ENCODE measurements at places on chromosomes 5 and 9.
A peak's percentile ranks its signal among the peaks of the same experiment; 100 is the strongest.

DNA sequence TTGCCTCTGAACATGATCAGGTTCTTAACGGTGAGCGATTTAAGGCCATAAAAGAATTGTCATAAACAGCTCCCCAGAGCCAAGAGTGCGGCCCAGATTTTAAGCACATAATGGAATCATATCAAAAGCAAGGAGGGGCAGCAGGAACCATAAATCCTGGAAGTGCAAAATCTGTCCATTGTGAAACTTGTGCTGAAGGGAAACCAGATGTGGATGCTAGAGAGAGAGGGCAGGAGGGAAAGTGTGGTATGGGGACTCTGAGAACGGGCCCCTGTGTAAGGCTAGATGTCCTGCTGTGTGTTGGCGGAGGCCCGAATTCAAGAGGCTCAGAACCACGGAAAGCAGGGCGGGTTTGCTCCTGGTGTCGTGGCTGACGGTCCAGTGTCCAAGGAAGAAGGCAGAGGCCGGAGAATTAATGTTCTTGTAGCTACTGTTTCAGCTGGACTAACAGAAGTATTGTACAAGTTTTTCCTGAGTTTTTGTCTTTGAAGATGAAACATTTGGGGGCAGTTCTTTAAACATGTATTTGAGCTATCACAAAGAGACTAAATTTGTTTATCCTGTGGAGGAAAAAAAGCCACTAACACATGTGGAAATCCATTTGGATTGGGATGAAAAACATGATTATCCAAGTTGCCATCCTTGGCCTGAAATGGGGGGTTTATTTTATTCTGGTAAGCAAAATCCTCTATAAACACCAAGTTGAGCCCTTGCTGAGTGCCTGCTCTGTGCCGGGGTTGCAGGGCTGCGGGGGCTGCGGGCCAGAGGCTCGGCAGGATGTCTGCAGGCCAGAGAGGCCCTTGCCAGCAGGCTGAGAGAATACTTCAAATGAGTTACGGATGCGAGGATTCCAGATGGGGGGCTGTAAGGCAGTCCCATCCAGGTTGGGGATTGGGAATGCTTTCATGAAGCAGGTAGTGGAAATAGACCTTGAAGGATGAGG is 9.2 kb upstream of the CXCL14 start:
- DNase-seq = no peak

DNA sequence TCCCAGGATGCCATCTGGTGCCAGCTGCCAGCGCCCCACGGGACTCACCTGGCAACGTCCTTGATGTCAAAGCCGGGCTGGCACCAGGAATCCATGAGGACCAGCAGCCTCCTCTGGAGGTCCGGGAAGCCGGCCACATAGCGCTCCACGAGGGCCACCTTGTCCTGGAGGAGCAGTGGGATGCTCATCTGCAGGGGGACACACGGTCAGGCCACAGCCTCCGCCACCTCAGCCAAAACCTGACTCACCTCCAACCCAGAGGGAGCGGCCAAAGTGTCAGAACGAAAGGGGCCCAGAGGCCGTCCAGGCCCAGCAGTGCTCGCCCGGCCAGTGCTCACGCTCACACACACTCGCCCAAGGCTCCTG is 56.5 kb downstream of the EXD3 start:
- DNase-seq = no peak

- peak; percentile 33 for DNase-seq
Measured at GRCh38 chr9:128249908-128250838, 25.6 kb downstream of the GOLGA2 start.

- peak; percentile 24 for DNase-seq
Measured at GRCh38 chr9:13603921-13604320, 324.4 kb upstream of the MPDZ start.

- peak; percentile 41 for DNase-seq
Measured at GRCh38 chr9:4979239-4979638, 5.8 kb upstream of the JAK2 start.

DNA sequence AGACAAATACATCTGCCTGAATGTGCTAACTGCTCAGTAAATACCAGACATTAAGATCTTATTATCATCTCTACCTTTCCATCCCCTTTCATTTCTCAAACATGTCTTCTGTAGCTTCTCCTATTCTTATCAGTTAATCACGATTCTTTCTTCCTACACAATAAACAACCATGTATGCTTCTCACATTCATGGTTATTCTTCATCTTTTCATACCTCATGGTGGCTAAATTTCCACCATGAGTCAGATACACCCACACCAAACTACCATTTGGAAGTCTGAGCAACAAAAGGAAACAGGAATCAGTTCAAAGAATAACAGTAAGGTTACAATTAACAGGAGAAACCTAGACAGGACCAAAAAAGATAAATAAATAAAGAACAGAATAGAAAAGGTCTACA is 7.7 kb downstream of the ZNF622 start:
- DNase-seq = no peak

GRCh38 chr9:128528445-128529160 is 23.8 kb upstream of the SPTAN1 start:
- DNase-seq = no peak

All from NCI-H226 (cell line).